ENCODE measurements at places on chromosomes 2 and 18.

DNA sequence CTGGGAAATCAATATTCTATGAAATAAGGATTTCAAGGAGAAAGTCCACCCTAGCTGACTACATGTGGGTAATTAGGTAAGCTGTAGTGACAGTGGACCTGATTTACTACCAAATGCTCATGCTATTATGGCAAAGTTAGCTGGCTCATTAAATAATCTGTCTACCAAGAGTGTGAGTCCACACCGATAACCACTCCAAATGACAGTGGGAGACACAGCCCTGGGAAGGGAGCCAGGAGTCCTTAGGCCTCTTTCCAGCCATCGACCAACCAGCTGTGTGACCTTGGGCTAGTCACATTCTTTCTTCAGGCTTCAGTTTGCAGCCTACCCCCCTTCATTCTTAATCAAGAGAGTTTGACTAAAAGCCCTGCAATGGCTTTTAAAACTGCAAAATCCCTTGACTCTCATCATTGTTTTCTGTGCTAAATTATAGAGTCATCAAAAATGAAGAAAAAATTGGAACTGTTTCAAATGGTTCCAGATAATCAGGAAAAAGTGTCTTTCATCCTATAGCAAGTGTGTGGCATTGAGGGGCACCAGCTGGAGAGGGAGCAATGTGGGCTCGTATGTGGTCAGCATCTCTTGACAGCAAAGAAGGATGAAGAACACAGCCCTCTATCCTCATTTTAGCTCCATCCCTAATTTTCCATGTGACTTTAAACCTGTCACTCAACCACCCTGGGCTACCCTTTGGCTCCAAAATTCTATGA lies 45.6 kb upstream of the SLC14A2 start:
- DNase-seq = no peak

DNA sequence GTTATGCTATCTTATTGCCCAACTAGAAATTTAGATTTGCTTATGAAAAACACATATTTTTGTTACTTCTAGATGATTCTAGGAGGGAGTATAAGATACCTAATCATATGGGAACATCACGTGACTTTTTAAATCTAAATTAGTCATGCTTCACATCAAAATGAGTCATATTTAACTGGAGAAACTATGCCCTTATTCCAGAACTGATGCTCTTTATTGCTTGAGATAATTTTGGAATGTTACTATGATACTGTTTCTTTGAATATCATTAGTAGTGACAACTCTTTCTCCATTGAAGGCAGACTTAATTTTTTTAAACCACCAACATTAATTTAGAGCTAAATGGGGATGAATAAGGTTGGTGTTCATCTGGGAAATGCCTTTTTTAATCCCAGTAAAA lies 19.9 kb upstream of the ELAC1 start:
- DNase-seq = no peak

- no peak for DNase-seq
Observed at GRCh38 chr2:8996006-8996405, 7.5 kb downstream of the MBOAT2 start.

- no peak for DNase-seq
Observed at GRCh38 chr2:217722883-217723472, 279.8 kb downstream of the TNS1 start.

DNA sequence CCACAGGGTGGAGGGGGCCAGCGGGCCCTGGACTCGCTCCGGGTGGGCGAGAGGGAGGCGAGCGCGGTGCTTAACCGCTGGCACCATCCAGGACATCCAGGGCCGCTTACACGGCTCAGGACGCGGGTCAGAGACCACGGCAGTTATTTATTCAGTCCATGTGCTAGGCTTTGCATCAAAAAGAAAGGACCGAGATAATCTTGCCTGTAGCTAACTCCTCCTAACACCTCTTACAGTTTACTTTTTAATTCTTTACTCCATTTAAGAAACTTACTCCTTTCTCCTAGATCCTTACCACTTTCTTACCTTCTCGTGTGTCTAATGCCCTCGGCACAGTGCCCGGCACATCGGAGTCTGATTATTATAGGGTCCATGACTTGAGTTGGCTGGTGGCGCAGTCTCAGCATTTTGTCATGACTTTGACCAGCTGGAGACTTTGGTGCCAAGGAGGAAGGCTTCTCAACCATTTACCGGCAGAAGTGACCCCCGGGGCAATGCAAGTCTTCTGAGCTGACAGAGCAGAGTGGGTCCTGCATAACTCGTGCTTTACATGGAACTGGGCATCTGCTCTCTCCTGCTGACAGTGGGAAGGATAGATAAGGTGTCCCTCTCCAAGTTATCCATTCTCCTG lies 503 bp downstream of the ANXA4 start:
- no peak for DNase-seq

- DNase-seq = no peak
Observed at GRCh38 chr2:224799691-224800090, 83.5 kb upstream of the CCDC195 start.

DNA sequence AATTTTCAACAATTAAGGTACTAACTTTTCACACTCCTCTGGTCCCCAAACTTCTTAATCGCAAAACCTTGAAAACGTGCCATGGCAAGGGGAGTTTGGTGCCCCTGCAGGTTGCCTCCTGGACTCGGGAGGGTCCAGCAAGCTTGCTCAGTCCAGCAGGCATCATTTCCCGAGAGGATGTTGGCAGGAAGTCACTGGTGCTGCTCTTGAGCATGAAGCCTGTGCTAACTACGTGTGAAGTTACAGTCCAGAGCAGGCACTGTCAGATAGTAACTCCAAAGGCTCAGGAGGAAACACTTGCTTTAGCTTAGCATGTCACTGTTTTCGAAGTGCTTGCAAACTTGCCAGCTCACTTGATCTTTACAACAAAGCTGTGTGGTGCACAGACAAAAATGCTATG lies 215.4 kb downstream of the MYCN start:
- no peak for DNase-seq

DNA sequence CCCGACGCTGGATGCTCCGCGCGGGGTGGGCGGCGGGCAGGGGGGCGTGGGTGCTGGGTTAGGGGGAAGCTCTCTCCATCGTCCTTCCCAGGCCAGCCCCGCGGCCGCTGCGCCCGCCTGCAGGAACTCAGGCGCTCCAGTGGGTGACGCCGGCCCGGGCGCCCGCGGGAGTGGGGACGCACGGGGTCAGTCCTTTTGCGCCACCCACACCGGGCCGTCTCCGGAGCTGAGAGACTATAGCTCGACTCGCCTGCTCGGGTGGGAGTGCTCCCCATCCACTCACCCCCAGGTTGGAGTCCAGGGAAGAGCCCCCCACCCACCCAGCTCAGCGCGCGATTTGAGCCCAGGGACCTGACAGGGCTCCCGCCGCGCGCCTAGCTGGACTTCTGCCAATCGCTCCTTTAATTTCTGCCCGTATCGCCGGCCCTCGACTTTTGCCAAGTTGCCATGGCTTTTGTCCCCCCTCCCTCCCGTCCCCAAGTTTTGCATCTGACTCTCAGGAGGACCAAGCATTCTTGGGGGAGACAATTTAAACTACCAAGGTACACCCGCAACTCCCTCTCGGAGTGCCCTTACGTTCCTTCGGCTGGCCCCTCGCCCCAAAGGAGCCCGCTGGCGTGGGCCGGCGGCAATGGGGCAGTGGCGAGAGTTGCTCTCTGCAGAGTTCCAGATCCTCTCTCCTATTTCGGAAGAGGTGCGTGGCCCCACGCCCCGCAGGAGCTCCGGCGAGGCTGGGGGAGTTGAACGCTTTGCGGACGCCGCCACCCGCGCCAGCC lies 205.8 kb upstream of the SMAD2 start:
- DNase-seq = no peak

DNA sequence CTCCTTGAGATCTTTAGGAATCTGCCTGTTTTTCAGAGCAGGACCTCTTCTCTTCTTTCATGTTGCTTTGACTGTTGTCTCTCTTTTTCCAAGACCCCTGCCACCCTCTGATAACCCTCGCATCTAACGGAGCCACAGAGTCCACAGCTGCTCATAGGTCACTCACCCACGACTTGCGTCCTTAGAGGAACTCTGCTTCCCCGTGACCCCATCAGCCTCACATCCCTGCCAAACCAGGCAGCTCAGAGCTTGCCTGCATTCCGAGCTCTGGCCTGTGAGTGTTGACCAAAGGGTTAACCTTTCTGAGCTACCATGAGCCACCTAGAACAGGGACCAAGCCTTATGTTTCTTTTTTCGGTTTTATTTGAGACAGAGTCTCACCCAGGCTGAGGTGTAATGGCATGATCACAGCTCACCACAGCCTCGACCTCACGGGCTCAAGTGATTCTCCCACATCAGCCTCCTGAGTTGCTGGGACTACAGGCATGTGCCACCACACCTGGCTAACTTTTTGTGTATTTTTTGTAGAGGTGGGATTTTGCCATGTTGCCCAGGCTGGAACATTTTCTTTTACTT lies 36.4 kb downstream of the CABLES1 start:
- no peak for DNase-seq

DNA sequence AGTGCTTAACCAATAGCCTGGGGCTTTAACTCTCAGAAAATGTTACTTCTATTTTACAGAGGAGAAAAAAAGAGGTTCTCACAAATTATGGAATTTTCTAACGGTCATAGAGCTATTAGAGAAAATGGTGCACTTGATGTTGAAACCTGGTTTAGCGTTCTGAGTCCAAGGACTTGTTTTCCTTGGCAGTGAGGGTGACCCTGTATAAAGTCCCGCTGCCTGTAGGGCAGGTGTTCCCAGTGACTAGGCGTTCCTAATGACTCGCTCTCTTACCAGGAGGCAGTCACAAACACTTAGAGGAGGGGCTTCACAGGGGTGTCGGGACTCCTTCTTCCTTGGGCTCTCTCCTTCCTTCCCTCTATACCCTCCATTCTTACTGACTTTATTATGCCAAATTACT lies 175.8 kb downstream of the ACTR3 start:
- DNase-seq = no peak

- no peak for DNase-seq
Observed at GRCh38 chr2:29165362-29166241, 50.4 kb downstream of the CLIP4 start.

- no peak for DNase-seq
Observed at GRCh38 chr18:22347606-22348511, 69.9 kb downstream of the CTAGE1 start.

DNA sequence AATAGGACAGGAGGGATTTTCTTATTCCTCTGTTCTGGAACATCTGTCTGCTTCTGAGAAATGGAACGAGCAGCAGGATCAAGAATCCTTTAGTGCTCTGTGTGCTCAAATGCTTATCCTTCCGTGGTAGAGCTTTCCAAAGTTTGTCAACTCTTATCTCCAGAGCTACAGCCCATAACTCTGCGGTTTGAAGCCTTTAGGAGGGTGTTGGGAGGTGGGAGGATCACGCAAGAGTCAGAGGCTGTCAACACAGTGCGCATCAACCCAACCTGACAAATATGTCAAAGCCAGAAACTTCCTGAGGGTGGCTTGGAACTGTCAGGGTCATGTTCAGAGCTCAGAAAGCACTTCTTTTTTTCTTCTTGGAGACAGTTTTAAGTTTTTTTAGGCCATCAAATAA lies 95.9 kb downstream of the CRIM1 start:
- no peak for DNase-seq

GRCh38 chr2:143468341-143468888 lies 339.2 kb downstream of the ARHGAP15 start:
- DNase-seq = no peak

GRCh38 chr2:85758361-85759256 lies 4.8 kb downstream of the ATOH8 start:
- no peak for DNase-seq

- peak; percentile 82 for DNase-seq
Observed at GRCh38 chr2:226802573-226802972, 3.0 kb upstream of the IRS1 start.

- DNase-seq = no peak
Observed at GRCh38 chr2:213703406-213704098, 419.3 kb downstream of the SPAG16 start.

GRCh38 chr2:12361506-12361905 lies 355.2 kb upstream of the TRIB2 start:
- DNase-seq = no peak

- DNase-seq = no peak
Observed at GRCh38 chr18:22488554-22488953, 70.8 kb upstream of the CTAGE1 start.

DNA sequence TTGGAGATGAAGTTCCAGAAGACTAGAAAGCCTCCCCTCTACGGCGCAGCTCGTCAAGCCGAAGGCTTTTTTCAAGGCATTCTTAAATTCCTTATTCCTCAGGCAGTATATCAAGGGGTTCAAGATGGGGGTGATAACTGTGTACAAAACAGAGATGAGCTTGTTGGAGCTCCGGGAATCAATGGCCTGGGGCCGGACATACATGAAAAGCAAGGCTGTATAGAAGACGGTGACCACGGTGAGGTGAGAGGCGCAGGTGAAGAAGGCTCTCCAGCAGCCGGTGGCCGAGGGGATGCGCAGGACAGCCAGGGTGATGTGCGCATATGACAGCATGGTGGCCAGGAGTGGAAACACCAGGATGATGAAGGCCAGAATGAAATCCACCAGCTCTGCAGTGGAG lies 8.2 kb downstream of the OR6B3 start:
- DNase-seq = no peak

- no peak for DNase-seq
Observed at GRCh38 chr2:237590272-237591140, at the start of gene RAB17. TSS of gene RAB17 (minus strand) at chr2:237590734. CDS start at chr2:237586154, 4,580 bp downstream.

DNA sequence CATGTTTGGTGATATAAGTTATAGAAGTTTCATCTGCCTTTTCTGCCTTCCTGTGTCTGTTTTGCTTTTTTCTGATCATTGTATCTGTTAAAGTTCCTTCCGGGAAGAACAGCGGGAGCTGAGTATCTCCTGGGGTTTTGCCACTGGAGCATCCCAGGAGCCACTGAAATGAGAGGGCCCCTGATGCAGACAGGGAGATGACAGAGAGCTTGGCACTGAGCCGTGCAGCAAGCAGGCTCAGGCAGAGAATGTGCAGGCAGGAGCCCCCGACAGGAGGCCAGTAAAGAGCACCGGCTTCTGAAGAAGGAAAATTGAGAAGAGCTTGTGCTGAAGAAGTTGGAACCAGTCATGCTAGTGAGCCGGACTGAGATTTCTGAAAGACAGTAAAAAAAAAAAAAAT lies 137.8 kb downstream of the TDRD15 start:
- no peak for DNase-seq

GRCh38 chr2:62687636-62688035 lies 17.9 kb upstream of the EHBP1 start:
- DNase-seq = no peak

Measured in Jurkat, Clone E6-1 (cell line).